Endodermal cell (in vitro differentiated cells): ENCODE measurements at places on chromosomes 13 and 19.

- H3K36me3 ChIP-seq: no peaks in the 10 kb centered on the region
- H3K27me3 ChIP-seq: peaks cover 47% of the 10 kb centered on the region
- H3K27ac ChIP-seq: peak overlapping the region; percentile 53
- peak; percentile 87 for DNase-seq
- peak overlapping the region; percentile 77 for H3K4me3 ChIP-seq
Measured at GRCh38 chr13:30421093-30422053, 920 bp upstream of the UBE2L5 start.

DNA sequence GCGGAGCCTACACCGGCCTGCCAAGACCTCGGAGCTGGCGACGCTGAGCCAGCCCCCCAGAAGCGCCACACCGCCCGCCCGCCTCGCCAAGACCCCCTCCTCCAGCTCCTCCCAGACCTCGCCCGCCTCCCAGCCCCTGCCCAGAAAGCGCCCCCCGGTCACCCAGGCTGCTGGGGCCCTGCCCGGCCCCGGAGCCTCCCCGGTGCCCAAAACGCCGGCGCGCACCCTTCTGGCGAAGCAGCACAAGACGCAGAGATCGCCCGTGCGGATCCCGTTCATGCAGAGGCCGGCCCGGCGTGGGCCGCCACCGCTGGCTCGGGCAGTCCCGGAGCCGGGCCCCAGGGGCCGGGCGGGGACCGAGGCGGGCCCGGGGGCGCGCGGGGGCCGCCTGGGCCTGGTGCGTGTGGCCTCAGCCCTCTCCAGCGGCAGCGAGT, 10.2 kb downstream of the C19orf25 start:
- peaks cover 94% of the 10 kb centered on the region for H3K27me3 ChIP-seq
- no peaks in the 10 kb centered on the region for H3K36me3 ChIP-seq
- no peak overlapping the region for H3K4me3 ChIP-seq
- H3K27ac ChIP-seq: no peak overlapping the region

GRCh38 chr19:7515645-7516151, at the start of gene ZNF358:
Gene ZNF358 (plus strand): TSS chr19:7516103. CDS start chr19:7519243, 3,140 bp downstream.
- H3K27me3 ChIP-seq: peaks cover 9% of the 10 kb centered on the region
- H3K4me1 ChIP-seq: no peaks in the 10 kb centered on the region
- peak within 1 kb of the TSS; percentile 94 for H3K27ac ChIP-seq
- peak; percentile 92 for DNase-seq
- H3K36me3 ChIP-seq: no peaks in the 10 kb centered on the region

DNA sequence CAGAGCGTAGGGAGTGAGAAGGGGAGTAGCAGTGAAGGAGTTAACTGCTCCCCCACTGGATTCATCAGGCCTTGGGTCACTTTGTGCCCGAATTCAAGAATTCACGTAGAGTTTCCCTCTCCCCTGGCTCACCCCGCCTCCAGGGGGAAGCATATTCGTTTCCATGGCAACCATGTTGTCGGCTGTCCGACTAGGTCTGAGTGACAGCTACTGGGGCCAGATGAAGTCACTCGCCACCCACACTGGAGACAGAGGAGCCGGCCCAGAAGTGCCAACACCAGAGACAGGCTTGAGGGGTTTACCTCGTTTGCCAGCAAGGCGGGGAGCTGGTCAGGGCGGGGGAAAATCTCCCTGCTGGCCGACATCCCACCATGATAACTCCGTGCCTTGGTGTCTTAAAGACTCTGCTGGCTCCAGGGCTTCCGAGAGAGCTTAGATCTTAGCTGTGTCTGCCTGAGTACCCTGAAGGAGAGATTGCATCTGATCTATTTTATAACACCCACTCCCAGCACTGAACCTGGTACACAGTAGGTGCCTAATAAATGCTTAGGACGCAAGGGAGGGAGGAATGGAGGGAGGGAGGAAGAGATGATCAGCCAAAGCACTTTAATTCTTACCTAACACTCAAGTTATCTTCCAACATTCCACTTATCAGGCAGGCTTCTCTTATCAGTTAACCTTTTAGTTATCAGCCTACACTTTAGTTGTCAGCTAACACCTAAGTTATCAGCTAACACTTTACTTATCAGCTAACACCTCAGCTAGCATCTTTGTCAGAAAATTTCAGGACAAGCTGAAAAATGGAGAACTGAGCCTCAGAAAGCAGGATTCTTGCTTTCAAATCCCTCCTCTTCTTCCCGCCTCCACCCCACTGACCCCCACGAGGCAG, 57.2 kb upstream of the ZNRF4 start:
- DNase-seq: peak; percentile 86
- peak overlapping the region; percentile 62 for H3K27ac ChIP-seq
- peaks cover 12% of the 10 kb centered on the region for H3K4me1 ChIP-seq
- H3K4me3 ChIP-seq: no peak overlapping the region
- H3K27me3 ChIP-seq: peaks cover 86% of the 10 kb centered on the region

DNA sequence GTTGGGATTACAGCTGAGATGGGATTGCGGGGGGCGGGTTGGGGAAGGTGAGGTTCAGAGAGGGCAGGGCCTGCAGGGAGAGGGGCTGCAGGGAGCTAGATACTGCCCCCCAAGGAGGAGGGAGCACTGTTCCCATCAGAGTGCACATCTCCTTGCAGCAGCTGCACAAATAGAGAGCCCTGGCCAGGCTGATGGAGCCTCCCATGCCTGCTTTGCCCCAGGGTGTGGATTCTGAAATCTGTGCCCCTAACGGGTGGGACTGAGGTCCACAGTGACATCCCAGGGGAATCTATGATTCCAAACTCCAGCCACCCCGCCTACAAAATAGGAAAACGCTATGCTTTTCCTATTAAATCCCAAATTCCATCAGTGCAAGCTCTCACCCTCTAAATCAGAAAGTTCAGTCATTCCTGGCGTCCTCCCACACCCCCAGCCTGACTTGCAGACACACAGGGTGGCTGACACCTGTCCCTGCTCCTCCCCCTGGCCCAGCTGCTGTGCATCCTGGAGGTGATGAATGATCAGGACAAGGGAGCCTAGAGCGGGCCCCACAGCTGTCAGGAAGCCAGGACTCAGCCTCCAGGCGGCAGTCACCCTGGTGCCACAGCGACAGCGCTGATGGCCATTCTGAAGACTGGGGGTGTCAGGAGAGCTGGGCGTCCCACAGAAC, 6.3 kb upstream of the CEACAM21 start:
- H3K4me3 ChIP-seq: no peak overlapping the region
- H3K4me1 ChIP-seq: no peaks in the 10 kb centered on the region
- peaks cover 91% of the 10 kb centered on the region for H3K27me3 ChIP-seq
- DNase-seq: no peak
- no peaks in the 10 kb centered on the region for H3K36me3 ChIP-seq
- H3K27ac ChIP-seq: no peak overlapping the region

GRCh38 chr13:33645591-33646554, 172.1 kb upstream of the RFC3 start:
- DNase-seq: no peak
- no peaks in the 10 kb centered on the region for H3K27me3 ChIP-seq
- H3K4me3 ChIP-seq: no peak overlapping the region

DNA sequence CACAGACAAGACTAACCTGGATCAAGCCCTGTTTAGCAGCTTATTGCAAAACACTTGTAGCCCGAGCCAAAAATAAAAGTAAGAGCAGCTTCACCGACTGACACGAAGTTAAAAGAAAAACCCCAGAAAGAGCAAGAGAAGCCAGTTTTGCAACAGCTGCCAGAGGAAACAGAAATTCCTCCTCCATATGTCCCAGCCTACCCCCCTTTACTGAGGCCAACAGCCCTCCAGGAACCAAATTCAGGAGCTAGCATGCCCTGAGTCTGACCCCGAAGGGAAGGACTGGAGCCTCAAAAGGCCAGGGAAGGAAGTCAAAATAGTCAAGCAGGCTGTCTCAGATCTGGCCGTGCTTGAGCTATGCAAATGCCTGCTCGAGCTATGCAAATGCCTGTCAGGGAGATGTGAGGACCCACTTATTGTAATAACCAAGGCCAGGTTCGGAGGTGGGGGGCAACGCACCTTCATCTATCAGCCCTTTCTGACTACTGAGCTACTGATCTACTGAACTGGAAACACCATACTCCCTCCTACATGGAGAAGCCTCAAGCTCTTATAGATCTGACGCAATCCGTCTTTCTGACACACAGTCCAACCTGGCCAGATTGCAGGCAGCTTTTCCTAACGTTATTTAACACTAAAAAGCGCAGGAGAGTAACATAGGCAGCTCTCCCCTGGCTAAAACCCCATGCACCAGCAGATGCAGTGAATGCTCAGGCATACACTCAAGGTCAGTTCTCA, 6.7 kb downstream of the SIGLEC11 start:
- DNase-seq: no peak
- H3K27me3 ChIP-seq: no peaks in the 10 kb centered on the region
- no peaks in the 10 kb centered on the region for H3K36me3 ChIP-seq
- H3K4me3 ChIP-seq: no peak overlapping the region
- no peak overlapping the region for H3K27ac ChIP-seq
- H3K4me1 ChIP-seq: no peaks in the 10 kb centered on the region

DNA sequence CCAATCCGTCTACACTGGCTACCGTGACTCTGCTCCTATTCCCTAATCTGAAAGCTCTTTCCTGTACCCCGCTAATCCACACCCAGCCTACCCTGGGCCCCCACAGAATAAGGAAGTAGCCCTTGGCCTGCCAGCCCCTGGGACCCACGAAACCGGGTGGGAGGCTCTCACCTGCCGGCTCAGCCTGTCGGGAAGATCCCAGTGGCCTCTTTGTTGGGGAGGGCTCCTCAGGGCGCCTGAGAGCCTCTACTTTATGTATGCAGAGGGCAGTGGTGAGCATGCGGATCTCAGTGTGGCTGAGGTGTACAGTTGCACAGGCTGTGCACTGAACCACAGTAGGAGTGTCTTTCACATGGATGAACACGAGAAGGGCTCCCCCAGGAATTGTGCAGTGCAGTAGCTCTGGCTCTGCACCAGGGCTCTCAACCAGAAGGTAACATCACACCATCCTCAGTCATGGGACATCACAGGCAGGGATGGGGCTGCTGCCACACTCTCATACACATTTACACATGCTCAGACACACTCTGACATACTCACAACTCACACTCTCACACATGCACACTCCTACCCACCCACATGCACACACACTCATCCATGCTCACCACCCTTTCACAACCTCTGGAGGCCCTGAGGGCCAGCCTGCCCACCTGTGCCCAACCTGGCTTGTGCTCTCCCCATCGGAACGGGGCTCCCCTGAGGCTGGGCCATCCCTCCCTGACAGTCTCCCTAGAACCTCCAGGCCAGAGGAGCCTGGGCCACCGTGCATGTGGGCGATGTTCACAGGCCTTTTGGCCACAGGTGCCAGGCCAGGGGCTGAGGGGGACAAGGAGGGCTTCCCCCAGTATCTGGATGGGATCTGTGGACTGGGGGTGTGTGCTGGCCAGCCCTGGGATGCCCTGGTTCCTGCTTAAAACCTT, 135.0 kb downstream of the URI1 start:
- no peaks in the 10 kb centered on the region for H3K36me3 ChIP-seq
- DNase-seq: peak; percentile 38
- no peaks in the 10 kb centered on the region for H3K27me3 ChIP-seq
- H3K27ac ChIP-seq: no peak overlapping the region
- H3K4me3 ChIP-seq: no peak overlapping the region
- H3K4me1 ChIP-seq: no peaks in the 10 kb centered on the region

DNA sequence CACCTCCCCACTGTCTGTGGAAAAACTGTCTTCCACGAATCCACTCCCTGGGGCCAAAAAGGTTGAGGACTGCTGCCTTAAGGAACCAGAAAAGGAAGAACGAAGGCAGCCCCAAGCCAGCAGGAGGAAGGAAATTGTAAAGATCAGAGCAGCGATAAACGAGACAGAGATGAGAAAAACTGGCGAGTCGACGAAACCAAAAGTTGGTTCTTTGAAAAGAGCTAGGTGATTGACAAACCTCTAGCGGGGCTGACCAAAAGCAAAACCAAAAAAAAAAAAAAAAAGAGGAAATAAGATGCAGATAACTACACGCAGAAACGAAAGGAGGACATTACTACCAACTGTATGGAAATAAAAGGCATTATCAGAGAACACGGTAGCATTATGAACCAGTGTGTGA, 76.9 kb downstream of the GADD45B start:
- no peaks in the 10 kb centered on the region for H3K4me1 ChIP-seq
- no peak overlapping the region for H3K27ac ChIP-seq
- no peak overlapping the region for H3K4me3 ChIP-seq
- no peaks in the 10 kb centered on the region for H3K27me3 ChIP-seq

GRCh38 chr19:7857727-7858108, 16.5 kb downstream of the PRR36 start:
- H3K36me3 ChIP-seq: no peaks in the 10 kb centered on the region
- no peak for DNase-seq
- H3K4me1 ChIP-seq: peaks cover 7% of the 10 kb centered on the region
- no peak overlapping the region for H3K4me3 ChIP-seq
- no peak overlapping the region for H3K27ac ChIP-seq

- H3K4me1 ChIP-seq: no peaks in the 10 kb centered on the region
- no peaks in the 10 kb centered on the region for H3K36me3 ChIP-seq
- H3K27me3 ChIP-seq: no peaks in the 10 kb centered on the region
- no peak for DNase-seq
- H3K27ac ChIP-seq: no peak overlapping the region
- H3K4me3 ChIP-seq: no peak overlapping the region
Measured at GRCh38 chr13:112983428-112984196, 14.6 kb downstream of the MCF2L start.

DNA sequence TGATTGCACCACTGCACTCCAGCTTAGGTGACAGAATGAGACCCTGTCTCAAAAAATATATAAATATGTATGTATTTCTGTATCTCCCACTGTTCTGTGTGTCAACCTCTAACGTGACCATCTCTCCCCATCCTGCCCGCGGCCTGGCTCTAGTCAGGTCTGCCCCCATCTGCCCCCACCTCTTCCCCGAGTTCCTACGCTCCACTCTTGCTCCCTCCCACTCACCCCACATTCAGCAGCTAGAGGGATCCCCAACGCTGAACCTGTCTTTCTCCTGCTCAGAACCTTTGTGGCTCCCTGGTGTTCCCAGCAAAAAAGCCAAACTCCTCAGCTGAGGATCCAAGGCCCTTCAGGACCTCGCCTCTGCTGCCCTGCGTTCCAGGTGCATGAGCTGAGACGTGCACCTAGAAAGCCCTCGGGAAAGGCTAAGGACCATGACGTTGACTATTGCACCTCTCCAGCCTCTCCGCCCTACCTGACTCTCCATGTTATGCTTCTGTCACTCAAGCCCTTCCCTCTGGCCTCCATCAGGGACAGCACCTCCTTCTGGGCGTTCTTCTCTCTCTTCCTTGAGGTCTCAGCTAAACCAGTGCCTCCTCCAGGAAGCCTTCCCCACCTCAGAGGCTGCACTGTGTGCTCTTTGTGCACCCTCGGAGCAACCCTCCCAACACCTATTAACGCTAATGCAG, 18.1 kb downstream of the AKT2 start:
- H3K27ac ChIP-seq: no peak overlapping the region
- no peak for DNase-seq
- H3K36me3 ChIP-seq: peaks cover 53% of the 10 kb centered on the region
- no peak overlapping the region for H3K4me3 ChIP-seq
- H3K4me1 ChIP-seq: no peaks in the 10 kb centered on the region
- no peaks in the 10 kb centered on the region for H3K27me3 ChIP-seq

GRCh38 chr13:99800951-99801350, 170.6 kb downstream of the ZIC5 start:
- H3K36me3 ChIP-seq: no peaks in the 10 kb centered on the region
- no peak overlapping the region for H3K27ac ChIP-seq
- H3K4me3 ChIP-seq: no peak overlapping the region
- DNase-seq: peak; percentile 65
- no peaks in the 10 kb centered on the region for H3K27me3 ChIP-seq
